ENCODE measurements at places on chromosomes 11 and 22.

DNA sequence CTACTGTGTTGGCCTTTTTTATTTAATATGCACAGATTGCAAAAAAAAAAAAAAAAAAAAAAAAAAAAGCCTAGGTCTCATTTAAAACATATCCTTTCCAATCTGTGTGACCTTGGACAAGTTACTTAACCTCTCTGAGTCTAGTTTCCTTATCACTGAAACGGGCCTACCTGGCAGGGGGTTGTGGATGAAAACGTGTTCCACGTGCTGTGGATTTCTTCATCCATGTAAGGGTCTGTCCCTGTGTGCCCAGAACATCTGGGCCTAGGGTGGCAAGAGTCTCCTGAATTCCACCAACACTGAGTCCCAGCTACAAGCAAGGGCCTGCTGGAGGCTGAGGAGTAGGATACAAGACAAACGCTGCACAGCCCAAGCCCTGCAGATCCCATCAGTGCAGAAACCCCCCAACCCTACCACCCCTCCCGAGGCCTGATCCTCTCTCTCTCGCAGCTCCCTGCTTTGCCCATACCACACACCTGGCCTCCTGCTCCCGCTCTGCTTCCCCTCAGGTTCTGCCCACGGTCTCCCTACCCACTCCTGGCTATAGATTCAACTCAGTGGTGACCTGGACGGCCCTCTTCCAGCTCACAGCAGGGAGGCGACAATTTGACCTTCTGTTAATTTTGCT is 4.7 kb upstream of the GNAZ start:
- DNase-seq = no peak

DNA sequence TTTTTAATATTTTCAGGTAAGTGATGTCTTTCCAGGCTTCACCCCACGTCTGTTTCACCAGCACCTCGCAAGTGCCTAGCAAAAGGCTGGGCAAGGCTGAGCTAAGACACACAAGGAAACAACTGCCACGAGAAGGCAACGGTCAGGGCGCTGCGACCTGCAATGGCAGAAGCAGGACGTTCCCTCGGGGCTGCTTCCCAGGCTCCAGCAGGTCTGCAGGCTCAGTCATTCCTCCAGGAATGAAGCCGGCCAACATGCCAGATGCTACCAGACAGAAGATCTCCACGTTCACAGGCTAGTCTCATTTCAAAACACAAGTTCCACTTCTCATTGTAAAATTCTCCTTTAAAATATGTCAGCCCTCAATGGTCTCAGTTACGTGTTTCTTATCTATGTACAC is 45.5 kb downstream of the CELSR1 start:
- no peak for DNase-seq

DNA sequence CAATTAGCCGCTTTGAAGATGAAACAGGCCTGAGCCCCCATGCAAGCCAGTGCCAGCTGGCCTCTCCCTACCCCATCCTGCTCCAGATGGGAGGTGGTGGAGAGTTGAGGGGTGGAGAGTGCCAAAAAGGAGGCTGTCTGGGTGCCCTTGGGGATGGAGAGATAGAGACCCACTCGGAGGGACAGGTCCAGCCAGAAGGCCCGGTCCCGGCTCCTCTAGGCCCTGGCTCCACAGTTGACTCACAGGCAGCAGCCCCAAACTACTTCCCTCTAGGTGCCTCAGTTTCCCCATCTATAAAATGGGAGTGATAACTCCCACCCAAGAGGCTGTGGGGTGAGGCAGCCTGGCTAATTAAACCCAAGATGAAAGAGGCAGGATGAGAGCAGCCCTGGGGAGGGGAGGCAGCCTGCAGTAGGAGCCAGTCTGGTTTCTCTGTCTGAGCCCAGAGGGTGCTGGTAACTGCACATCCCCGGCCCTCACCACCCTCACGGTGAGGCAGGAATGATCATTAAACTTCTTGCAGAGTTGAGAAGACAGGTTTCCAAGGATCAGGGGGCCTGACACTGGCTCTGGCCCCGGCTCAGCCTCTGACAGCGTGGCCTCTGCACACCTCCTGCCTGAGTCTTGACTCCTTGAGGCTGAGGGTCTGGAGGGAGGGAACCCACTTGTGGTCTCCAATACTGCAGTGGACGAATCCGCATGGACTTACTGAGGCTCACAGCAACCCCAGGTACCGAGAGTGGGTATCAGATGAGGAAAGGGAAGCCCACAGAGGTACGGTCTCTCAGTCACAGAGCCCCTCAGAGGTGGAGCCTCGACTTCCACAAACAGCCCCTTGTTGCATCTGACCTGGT is 1.4 kb upstream of the AP5B1 start:
- DNase-seq = no peak

- no peak for DNase-seq
Observed at GRCh38 chr22:38730411-38730871, 24.7 kb downstream of the GTPBP1 start.

GRCh38 chr11:77211040-77211451 is 83.0 kb downstream of the MYO7A start:
- DNase-seq = no peak

DNA sequence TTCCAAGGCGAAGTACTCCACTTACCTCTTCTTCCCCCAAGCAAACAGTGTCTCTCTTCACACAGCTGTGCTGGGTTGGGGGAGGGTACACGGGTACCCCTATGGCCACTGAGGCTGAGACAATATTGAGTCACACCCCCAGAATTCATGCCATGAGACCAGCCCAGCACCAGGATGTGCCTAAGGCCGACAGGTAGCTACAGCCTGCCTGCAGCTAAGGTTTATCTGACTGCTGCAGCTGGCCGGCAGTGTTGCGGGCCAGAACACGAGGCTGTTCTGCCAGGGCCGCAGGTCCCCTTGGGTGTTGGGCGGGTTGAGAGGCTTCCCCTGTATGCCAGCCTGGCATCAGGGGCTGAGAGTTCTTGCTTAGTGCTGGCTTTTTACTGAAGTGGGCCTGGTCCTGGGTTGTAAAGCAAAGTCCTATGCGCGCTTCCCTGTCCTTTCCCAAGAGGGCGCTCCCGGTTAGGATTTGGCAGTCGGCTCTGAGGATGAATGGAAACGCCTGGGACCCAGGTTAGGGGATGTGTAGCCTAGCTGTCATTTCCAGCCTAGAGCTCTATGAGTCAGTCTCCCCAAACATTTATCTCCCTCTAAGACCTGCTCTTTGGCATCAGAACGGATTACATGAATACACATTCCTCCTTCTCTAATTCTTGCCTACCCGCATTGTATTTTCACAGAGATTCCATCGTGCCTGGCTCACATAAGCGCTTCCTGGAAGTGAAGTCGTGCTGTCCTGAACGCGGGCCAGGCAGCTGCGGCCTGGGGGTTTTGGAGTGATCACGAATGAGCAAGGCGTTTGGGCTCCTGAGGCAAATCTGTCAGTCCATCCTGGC is 7.1 kb downstream of the USP18 start:
- peak; percentile 33 for DNase-seq

DNA sequence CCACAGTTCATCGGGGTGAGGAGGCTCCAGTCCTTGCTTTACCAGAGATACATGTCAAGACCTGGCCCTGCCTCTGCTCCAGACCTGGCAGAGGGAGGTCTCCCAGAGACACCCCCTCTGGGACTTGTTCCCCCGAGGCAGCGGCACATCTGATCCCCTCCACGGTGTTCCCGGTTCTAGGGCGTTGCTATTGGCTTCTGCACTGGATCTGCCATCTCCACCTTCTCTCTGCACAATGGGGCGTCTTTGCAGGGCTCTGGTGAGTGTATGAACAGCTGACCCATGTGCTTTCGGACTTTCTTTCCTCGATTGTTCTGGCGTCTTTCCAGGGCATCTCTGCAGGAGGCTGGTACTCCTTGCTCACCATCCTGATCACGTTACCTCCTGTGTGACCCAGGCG is 930.4 kb downstream of the TBC1D22A start:
- no peak for DNase-seq

DNA sequence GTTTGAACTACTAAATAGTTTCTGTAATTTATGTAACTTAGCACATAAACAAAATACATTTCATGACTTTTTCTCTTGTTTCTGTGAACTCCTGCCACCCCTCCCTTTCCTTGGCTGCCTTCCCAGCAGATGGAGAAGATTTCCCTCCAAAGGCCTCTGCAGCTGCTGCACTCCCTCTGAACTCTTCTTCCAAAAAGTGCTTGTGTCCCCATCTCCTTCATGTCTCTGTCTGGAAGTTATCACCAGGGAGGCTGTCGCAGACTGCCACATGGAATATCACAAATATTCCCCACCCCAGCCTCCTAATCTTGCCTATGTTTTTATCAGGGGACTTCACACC is 1068.3 kb downstream of the OPCML start:
- DNase-seq = no peak

Data from substantia nigra (tissue), 51 donors.